ENCODE measurements at places on chromosomes 12 and 14.

GRCh38 chr14:75069121-75069810, at the start of gene ZC2HC1C:
ZC2HC1C (plus strand) TSS chr14:75069641; CDS start chr14:75070574, 933 bp downstream.
- peak; percentile 91 for DNase-seq

DNA sequence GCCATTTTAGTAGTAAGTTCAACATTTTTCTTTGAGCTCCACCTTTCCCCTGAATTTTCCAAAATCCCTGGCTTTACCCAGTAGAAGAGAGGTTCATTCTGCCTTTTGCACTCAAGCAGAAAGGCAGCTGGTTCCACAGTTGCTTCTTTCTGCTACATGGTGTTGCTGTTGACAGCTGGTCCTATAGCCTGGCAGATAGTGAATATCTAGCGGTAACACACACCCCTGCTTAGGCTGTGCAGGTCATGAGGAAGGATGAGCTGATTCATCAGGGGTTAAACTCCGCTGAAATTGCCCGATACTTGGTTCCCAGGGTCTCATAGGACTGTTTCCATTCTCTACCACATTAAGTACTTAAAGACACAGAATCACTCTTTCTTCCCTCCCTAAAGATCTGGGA, 62.4 kb downstream of the PUS7L start:
- no peak for DNase-seq

DNA sequence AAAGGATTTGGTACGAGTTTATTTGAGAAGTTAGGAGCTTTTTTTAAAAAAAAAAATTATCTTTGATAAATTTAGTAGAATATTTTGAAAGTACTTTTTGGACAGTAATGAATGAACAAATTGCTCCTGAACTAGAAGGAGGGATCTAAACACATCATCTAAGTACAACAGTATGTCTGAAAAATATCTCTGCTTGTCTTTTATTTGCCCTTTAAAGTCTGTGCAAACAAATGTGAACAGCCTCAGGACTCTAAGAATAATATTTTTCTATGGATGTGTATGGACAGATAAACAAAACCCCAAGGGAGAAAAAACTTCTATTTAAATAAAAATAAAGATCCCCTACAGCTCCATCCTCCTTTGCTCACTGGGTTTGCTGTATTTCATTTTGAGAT, 19.5 kb downstream of the FBXL14 start:
- DNase-seq = no peak

DNA sequence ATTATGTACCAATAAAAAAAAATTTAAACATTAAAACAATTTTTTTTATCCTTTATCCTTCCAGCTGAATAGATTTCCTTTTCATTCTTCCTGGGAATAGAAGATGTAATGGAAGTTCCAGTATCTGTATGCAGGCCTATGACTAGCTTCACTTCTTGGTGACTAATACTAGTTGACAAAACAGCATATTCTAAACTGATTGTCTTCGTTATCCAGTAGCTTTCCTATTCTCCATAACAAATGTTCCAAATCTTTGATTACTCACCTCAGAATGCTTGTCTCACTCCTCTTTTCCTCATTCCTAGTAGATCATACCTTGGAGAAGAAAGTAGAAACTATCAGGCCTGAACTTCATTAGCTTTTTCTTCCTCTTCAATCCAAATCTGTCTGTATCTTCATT, 70.7 kb downstream of the PLEKHA5 start:
- DNase-seq = no peak

GRCh38 chr12:75542942-75543341, 31.5 kb upstream of the KRR1 start:
- DNase-seq = no peak

DNA sequence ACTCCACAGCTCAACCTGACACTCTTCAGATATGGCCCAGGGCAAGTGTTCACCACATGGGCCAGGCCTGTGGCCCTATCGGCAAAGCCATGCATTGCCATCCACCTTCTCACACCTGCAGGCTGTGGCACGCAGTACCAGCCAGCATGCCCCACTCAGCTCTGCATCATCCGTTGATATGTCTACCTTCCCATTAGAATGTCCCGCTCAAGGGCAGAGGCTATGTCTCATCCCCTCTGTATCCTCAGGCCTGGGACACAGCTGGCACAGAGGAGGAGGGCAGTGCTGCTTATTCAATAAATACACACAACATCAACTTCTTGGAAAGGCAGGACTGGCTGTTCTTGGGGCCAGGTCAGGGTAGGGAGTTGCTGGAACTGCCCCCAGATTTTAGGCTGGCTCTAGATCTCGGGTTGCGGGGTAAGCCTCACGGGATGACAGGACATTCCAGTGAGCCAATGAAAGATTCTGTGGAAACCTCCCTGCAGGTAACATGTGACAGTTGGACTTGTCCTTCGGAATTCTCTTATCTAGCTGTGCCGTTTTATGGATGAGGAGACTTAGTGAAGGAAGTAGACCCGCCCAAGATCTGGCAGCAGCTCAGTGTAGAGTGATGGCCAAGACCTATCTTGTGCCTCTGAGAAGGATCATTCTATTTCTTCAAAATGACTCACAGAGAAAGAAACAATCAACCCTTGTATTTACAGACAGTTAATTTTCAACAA, 25.6 kb downstream of the SYNE3 start:
- DNase-seq = no peak

- DNase-seq = no peak
These were observed 69.9 kb downstream of the IGF1 start for GRCh38 chr12:102410511-102410910.

GRCh38 chr12:132380641-132381040, 51.3 kb upstream of the GALNT9 start:
- no peak for DNase-seq

GRCh38 chr14:39784461-39784860, 352.2 kb upstream of the FBXO33 start:
- DNase-seq = no peak

All from nephron progenitor cell (in vitro differentiated cells).